Fibroblast of lung (primary cell): ENCODE measurements at places on chromosomes 12 and 14.

GRCh38 chr12:6135071-6135470 lies 10.6 kb upstream of the VWF start:
- DNase-seq: peak; percentile 28

GRCh38 chr12:90084018-90084417 lies 375.4 kb upstream of the ATP2B1 start:
- no peak for DNase-seq

- DNase-seq: peak; percentile 66
These were observed 863 bp downstream of the DENND5B start for GRCh38 chr12:31589904-31590641.

DNA sequence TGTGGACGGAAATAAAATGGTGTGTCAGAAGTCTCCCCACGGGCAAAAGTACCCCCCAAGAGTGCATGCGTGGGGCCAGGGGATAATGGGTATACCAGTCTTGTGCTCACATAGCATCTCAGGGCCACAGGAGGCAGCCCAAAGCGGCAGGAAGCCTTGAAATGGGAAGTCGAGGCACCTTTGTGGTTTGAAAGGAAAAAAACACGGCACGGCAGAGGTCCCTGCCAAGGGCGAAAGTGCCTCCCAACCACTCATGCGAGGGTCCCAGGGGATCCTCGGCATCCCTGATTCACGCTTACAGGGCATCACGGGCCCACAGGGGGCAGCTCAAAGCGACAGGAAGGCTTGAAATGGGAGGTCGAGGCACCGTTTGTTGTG lies 583.2 kb downstream of the ALG10 start:
- no peak for DNase-seq

DNA sequence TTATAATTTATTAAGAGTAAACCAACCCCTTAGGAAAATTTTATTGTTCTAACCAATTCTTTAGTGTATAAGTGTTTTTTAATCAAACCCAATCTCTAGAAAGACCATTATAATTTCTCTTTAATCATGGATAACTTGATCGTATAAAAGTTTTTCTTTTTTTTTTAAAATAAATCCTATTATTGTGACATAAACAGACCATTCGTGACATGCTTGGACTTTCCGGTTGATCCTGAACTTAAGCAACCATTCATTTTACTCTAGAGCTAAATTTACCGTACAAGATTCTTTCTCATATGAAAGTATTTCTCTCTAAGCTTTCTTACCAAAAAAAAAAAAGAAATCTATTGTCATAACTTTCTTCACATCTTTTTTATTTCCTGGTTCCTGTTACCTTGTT lies 32.6 kb upstream of the SLC38A4 start:
- DNase-seq: no peak

DNA sequence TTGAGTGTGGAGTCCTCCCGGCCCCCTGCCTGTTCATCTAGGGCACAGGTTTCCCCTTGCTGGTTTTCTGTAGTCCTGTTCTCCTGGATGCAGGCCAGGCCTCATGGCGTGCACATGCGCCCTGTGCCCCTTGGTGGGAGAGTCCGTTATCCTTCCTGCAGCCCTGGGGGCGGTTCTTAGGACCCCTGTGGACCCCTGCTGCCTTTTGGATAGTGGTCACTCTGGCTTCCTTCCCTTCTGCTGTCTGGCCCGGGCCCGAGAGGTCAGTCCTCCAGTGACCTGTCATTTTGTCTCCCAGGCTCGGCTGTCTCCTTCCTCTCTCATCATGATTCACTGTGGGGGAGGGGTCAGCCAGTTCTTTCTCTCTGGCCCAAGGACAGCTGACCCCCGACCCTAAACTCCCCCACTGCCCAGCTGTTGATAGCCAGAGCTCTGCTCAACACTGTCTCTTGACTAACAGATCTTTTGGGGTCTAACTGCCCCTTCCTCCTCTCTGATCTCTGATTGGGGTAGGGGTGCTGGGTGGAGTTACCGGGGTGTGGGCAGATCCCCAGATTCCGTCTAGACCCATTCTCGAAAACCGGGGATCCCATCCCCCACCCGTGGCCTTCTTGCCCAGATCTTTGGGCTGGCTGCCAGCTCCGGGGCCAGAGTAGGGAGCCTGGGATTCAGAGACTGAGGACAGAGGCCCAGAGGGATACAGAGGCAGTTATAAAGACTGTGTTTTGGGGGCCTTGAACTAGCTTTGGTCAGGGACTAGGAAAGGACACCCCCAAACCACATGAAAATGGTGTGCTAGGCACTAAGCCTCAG lies 7.0 kb downstream of the CCND2 start:
- peak; percentile 47 for DNase-seq

GRCh38 chr12:93589081-93589480 lies 16.6 kb downstream of the SOCS2 start:
- no peak for DNase-seq

DNA sequence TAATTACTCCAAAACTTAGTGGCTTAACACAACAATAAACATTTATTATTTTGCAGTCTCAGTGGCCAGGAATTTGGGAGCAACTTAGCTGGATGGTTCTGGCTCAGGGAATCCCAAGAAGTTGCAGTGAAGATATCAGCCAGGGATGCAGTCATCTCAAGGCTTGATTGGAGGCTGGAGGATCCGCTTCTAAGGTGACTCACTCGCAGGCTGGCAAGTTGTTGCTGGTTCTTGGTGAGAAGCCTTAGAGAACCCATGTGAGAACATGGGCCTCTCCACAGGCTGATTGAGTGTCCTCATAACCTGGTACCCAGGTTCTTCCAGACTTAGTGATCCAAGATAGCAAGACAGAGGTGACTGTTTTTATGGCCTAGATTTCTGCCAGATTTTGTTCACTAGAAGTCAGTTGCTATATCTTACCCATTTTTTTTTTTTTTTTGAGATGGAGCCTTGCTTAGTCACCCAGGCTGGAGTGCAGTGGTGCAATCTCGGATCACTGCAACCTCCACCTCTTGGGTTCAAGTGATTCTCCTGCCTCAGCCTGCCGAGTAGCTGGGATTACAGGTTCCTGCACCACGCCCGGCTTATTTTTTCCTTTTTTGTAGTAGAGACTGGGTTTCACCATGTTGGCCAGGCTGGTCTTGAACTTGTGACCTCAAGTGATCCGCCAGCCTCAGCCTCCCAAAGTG lies 32.5 kb downstream of the BRMS1L start:
- DNase-seq: peak; percentile 65

DNA sequence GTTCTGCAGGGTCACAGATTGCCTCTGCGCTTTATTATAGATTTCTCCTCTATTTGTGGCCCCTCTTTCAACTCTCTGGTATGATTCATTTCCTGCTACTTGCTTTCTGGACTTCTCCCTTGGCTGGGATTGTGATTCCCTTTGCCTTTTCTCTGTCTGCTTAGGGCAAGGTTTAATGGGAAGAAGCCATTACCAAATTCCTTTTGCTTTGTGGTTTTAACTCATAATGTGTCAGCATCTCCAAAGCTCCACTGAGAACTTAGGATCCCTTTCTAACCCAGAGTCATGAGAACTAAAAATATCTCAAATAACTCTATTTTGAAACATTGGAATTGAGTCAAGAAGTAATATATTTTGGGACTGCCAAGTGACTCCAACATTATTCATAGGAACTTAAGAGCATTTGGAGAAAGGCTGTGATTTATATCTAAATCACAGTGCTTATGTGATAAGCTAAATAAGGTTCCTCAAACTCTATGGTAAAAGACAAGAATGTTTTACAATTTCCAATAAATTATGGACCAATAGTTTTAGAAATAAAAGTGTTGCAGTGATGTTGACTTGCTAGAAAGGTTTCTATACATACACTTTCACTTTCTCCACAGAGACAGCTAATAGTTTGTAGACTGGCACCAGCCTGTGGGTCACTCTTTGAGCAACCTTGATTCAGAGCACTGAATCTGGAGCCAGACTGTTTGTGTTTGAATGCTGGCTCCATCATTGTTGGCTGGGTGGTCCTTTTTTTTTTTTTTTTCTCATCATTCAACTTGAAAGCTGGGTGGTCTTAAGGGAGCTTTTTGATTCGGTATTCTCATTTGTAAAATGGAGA lies 93.9 kb downstream of the DACT1 start:
- peak; percentile 100 for DNase-seq

DNA sequence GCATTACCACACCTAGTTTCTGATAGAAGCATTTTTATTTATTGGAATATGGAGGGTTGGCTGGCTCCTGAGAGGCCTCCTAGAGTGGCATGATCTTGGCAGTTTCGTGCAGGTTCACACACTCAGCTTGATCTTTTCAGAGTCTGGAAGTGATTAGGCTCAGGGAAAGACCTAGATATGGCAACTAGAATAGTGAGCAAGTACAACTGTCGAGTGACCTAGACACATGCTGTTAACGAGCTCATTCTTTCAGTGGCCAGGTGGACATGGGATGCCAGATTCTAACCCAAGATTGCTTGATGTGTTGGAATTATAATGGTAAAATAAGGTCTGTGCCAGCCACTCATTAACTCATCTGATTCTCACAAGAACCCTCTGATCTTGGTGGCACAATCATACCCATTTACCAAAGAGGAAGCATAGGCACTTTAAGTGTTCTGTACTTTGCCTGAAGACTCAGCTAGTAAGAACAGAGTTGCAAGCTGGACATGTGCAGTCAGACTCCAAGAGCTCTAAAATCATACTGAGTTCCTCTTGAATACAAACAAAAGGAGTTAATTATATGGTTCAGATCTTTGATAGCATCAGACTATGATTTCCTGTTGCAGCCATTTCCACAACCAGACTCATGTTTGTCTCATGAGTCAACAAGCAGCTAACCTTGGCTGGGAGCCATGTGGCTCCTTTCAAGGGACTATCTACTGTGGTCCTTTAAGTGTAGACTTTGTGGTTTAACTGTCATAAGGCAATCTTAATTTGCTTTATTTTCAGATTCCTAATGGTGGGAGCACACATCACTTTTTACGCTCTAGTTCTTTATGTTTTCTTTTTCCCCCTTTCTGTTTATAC lies 144.2 kb downstream of the PLEKHA5 start:
- peak; percentile 99 for DNase-seq

- no peak for DNase-seq
These were observed 1562.4 kb downstream of the AACS start for GRCh38 chr12:126627596-126627995.

- no peak for DNase-seq
These were observed 87.1 kb downstream of the SSPN start for GRCh38 chr12:26282339-26282940.

GRCh38 chr12:104725610-104726009 lies 232.5 kb downstream of the SLC41A2 start:
- no peak for DNase-seq

DNA sequence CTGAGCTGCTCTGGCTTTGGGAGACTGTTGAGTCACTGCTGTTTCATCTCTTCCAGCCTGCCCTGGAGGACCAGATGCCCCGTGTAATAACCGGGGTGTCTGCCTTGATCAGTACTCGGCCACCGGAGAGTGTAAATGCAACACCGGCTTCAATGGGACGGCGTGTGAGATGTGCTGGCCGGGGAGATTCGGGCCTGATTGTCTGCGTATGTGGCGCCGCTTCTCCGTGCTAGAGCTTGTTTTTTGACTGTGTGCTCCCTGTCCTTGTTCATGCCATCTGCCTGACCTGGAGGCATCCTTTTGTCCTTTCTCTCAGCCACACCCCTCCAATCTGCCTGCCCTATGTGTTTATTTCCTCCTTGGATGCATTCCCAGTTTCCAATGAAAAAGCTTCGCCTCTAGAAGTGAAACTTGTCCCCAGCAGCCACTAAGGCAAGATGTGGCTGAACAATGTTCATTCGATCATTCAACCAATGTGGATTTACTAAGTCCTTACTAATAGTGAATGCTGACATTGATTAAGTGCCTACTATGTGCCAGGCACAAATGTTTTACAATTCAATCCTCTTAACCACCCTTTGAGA lies 98.6 kb downstream of the NT5DC3 start:
- peak; percentile 25 for DNase-seq

- DNase-seq: no peak
These were observed 661.3 kb downstream of the RPL10L start for GRCh38 chr14:45990252-45990651.

GRCh38 chr12:7069386-7069785 lies 8.9 kb downstream of the C1S start:
- DNase-seq: no peak

DNA sequence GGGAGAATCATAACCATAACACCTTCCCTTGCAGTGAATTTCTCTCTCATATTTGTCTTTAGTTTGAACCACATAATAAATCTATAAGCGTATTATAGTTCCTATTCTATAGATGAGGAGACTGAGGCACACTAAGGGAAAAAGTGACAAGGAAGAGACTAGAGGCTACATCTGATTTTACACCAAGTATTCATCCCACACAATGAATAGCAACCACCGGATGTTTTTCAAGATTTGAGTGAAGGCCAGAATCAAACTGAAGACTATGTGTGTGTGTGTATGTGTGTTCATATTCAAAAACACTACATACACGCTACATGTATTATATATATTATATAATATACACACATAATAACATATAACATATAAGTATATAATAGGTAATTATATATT lies 4.7 kb downstream of the ASB2 start:
- DNase-seq: no peak

DNA sequence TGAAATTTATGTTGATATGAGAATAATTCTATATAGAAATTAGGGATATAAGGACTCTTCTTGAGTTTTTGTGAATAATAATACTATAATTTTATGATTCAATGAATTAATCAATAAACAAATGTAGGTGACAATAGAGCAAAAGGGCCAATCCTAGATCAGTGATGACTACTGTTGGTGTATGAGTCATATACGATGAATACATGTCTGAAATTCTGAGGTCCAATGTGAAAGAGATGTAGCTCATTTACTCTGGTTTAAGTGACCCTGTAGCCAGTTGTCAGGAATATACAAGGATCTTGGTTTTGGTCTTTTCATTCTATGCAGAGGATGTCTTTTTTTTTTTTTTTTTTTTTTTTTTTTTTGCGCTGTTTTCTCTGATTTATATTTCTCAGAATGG lies 72.1 kb upstream of the RTL1 start:
- DNase-seq: no peak

- no peak for DNase-seq
These were observed 8.3 kb downstream of the LAG3 start for GRCh38 chr12:6780573-6780972.

DNA sequence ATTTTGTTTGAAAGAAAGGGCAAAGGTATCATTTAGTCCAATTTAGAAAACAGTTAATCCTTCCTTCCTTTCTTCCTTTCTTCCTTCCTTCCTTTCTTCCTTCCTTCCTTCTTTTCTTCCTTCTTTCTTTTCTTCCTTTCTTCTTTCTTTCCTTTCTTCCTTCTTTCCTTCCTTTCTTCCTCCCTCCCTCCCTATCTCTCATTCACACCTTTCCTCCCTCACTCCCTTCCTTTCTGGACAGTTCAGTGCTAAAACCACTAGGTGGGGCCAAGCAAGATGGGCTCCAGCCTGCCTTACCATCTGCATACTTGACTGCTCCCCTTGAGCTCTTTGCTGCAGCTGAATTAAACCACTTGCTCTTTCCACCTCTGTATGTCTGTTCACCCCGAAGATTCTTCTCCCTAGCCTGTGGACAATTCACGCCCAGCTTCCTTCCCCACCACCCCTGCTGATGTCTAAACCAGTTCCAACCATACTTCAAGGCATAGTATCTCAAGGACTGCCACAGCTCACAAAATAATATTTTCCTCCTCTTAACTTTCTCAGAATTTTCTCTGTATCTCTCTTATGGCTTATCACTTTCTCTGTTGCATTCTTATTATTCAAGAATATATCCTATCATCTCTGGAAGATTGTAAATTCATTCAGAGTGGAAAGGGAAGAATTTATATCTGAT lies 78.0 kb downstream of the DBX2 start:
- DNase-seq: peak; percentile 1

GRCh38 chr12:129276361-129277060 lies 423.2 kb downstream of the GLT1D1 start:
- no peak for DNase-seq

GRCh38 chr14:104600141-104600643 lies 4.4 kb downstream of the TMEM179 start:
- no peak for DNase-seq
